ENCODE measurements at places on chromosomes 16 and 17.

GRCh38 chr17:1006054-1006453 is 9.1 kb downstream of the TIMM22 start:
- no peak for DNase-seq

- DNase-seq = no peak
These were observed 6.7 kb downstream of the ITGA3 start for GRCh38 chr17:50062293-50063243.

DNA sequence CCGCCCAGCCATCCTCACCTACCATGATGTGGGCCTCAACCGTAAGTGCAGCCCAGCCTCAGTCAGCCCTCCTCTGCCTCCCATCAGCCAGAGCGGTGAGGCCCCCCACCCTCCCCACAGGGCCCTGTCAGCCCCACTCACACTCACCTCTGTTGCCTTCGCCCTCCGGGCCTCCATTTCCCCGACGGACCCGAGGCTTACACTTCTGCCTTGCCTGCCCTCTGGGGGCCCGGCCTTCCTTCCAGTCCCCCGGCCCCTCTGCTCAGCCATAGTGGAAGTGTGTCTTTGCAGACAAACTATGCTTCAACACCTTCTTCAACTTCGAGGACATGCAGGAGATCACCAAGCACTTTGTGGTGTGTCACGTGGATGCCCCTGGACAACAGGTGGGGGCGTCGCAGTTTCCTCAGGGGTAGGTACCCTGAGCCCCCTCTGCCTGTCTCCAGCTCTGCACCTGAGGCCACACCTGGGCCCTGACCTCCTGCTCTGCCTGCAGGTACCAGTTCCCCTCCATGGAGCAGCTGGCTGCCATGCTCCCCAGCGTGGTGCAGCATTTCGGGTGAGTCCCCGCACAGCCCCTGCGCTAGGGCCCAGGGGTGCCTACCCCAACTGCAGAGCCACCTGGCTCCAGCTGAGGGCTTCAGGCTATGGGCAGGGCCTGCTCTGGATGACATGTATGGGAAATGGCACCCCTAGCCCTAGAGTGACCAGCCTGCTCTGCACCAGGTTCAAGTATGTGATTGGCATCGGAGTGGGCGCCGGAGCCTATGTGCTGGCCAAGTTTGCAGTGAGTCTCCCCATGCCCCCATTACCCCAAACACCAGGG is 4.1 kb downstream of the NDRG4 start:
- DNase-seq = no peak

DNA sequence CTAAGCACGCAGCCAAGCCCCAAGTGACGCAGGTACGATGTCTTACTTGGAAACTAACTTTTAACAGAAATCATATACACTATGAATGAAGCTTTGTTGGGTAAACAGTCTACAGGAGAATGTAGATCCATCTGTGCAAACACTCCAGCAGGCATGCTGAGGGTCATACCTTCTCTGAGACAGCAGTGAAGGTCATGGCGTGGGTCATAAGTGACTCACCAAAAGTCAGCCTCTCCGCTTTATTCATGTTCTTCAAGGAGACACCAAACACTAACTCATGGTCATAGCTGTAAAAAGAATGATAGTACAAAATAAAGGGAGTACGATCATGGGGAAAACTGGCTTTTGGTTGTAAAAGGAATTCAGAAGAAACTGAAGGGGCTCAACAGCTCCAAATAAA is 20.6 kb downstream of the BLMH start:
- DNase-seq = no peak

DNA sequence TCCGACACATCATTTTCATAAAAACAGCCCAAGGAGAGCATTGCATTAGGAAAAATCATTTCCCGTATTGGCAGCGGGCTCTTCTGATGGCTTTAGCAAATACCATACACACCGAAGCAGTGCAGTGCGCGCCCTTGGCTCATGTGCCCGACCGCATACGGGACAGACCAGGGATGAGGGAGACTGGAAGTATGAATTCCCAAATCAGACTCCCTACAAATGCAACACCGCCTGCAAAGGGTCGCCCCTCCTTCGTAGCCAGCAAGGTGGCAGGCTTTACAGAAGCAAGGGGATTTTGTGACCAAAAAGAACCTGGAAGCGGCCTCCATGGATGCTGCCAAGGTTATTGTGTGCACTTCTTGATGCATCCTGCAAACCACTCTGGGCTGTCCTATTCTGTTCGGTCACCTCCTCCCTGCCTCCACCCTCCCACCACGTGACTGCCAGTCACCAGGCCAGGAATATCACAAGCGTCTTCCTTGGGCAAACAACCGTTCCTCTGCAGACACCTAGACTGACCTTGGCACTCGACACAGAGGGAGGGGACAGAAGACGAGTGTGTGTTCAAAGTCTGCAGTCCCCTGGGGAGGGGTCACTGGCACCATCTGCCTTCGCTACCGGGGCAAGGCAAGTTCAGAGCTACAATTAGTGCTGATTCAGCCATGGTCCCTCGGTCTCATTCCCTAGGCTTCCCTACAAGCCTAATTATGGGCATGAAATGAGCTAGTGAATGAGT is 460.4 kb downstream of the SLC39A11 start:
- DNase-seq = no peak

- no peak for DNase-seq
These were observed 1.6 kb downstream of the HIC1 start for GRCh38 chr17:2056206-2057174.

GRCh38 chr17:43416998-43417890 is 18.5 kb downstream of the ARL4D start:
- DNase-seq = no peak

GRCh38 chr17:22251498-22251897 is 559.2 kb downstream of the KCNJ18 start:
- DNase-seq = no peak

DNA sequence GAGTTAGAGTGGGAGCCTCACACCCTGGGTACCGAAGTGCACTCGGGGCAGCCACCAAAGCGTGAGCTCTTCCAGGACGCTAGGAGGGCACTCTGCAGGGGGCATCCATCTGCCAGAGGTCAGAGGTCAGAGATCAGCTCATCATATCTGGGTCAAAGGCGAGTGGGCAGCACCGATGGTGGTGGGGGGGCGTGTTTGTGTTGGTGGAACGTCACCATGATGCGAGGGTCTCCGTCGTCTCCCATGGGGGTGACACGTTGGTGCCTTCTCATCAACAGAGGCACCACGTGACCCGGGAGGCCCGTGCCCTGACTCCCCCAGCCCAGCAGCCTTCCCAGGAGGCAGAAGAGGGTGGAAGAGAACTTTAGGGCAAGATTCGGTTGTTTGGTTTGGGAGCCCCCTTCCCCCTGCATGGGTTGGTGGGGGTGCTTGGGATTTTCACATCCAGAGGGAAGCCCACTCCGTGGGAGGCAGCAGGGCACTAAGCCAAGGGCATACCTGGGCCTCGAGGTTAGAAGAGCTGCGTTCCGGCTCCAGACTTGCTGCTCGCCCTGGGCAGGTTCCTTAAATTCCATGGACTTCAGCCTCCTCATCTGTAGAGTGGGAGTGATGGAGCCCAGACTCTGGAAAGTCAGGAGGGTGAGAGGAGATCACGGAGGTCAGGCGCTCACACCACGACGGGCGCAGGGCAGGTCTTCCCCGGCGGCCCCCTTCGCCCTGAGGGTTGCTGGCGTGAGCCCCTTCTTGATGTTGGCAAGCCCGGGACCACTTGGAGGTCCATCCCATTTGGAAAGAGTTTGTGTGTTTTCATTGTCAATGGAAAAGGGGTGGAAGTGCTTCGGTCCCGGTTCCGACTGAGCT is 14.0 kb downstream of the CRISPLD2 start:
- DNase-seq = no peak
